Bone marrow (tissue), 2 donors: ENCODE measurements at places on chromosomes 1 and 21.

DNA sequence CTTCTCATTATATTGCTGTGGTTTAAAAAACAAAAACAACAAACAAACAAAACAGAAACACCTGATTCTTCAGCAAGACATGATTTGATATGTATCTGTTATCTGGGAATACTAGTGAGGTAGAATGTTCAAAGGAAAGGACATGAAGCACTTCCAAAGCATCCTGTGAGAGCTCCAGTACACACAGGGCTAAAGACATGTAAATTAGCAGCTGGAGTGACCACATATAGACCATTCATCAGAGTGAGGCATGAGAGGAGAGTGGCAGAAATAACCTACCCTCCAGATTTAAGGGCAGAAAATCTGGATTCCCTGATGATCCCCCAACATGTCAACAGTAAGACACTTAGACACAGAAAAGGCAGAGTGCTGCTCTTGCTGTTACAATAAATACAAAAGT, 260.5 kb upstream of the CHRM3 start:
- no peak for DNase-seq

DNA sequence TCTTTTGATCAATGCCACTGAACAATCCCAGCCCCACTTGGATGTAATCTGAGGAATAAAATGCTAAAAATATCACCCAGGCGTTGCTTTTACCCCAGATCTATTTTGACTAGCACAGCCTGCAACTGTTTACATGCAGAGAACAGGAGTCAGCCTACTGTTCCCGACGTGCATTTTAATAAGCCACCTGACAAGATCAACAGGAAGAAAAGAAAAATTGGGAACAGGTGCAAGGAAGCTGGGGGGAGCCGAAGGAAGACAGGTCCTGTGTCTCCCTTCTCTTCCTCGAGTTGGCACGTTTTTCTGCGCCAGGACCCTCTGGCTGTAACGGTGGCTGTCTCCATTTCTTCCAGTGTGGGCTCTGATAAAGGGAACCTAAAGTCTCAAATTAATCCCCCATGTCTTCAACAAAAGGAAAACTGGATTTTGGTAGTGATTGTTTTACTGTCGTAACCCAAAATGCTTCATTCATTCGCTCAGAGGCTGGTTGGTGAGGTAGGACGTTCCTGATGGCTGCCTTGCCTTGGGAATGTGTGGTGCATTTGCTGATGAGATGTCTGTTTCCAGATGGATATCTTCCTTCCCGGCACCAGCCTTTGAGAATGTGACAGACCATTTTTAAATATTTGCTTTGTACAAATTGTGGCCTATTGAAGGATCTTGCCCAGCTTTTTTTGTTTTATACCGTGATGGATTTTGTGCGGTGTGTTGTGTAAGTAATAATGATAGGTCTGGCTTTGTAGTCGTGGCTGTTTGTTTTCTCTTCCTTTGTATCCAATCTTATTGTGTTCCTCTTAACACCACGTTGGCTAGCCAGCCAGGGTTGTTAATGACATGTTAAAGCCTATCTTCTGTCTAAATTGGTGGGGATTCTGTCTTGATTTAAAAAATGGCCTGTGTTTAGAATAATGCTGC, 117.5 kb downstream of the C1orf21 start:
- DNase-seq, result no peak

DNA sequence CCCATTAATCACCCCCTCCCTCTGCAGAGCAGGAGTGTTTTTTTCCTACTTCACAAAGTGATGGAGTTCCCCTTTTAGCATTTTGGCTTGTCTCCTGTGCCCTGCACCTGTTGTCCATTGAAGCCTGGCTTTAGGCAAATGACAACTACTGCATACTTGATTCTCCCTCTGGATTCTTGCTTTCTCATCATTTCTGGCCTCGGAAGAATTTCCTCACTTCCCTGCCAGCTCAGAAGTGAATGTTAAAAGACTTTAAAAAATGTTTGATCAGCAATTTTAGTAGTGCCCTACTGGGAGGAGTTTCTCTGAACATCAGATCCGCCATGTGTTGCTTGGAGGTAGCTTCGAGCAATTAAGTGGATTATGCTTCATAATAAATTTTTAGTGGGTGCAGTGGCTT, 28.1 kb downstream of the RCOR3 start:
- no peak for DNase-seq

DNA sequence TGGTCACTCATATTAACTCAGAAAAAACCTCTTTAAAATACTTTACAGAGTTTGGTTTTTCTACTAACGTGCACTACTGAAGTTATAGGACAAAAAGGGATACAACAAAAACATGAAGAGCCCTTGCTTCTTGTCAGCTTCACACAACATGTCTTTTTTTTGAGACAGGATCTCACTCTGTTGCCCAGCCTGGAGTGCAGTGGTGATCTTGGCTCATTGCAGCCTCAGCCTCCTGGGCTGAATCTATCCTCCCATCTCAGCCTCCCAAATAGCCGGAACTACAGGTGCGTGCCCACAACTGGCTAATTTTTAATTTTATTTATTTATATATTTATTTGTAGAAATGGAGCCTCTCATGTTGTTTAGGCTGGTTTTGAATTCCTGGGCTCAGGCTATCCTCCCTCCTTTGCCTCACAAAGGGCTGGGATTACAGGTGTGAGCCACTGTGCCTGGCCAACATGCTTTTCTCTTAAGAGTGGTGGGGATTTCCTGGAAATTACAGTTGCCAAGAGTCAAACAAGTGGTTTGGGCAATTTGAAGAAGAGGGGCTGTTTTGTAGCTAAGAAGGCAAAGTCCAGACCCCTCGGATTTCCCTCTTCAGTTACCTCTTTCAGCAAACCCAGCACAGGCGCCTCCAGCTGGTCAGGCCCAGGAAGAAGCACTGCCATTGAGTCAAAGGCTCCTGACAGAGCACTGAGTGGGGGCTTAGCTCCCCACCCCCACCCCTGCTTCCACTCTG, 6.4 kb upstream of the SMPDL3B start:
- DNase-seq, result no peak

DNA sequence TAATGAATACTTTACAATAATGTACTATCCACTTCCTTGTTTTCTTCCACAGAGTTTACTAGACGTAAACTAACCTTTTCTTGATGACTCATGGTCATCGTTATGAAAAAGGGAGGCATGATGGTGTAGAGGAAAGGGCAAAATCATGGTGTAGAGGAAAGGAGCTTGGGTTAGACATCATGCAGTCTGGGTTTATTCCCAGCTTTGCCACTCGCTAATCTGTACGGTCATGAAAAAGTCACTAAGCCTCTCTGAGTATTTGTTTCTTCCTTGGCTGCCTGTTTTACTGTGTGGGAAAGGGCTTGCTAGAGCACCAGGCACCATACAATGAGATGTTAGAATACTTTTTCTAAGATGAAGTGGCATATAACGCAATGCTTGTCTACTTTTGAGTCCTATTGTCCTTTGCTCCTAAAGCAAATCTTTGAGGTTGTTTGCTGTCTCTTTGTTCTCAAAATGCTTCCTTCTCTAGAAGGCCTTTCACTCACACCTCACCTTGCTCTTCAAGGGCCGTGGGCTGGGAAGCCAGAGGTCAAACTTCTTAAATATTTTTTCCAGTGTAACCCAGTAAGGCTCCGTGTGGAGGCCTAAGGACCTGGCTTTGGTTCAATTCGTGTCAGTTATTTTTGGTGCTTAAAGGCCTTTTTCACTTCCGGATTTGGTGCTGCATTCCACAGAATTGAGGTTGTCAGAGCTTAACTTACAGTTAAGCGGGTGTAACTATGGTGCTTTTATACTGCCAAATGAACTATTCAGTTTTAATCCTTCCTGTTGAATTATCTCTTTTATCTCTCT, 9.9 kb upstream of the ETV3 start:
- peak; percentile 11 for DNase-seq

DNA sequence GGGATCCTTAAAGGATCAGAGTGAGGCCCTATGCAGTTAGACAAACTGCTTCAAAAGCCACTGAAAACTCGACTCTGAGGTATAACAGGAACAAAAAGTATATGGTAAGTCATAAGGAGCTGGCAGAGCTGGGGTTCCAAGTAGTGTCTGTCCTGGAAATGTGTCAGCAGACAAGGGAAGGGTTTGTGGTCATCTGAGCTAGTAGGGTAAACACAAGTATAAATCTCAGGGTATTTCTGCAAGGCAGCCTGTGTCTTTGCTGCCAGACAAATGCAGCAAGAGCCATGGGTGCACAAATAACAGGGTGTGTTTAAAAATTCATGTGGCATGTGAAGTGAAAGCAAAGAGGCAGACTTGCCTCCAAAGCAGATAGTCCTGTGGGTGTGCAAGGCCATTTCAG, 759.0 kb upstream of the ADAMTS5 start:
- no peak for DNase-seq
